ENCODE measurements at places on chromosomes 1 and 21.
A peak's percentile ranks its signal among the peaks of the same experiment; 100 is the strongest.

DNA sequence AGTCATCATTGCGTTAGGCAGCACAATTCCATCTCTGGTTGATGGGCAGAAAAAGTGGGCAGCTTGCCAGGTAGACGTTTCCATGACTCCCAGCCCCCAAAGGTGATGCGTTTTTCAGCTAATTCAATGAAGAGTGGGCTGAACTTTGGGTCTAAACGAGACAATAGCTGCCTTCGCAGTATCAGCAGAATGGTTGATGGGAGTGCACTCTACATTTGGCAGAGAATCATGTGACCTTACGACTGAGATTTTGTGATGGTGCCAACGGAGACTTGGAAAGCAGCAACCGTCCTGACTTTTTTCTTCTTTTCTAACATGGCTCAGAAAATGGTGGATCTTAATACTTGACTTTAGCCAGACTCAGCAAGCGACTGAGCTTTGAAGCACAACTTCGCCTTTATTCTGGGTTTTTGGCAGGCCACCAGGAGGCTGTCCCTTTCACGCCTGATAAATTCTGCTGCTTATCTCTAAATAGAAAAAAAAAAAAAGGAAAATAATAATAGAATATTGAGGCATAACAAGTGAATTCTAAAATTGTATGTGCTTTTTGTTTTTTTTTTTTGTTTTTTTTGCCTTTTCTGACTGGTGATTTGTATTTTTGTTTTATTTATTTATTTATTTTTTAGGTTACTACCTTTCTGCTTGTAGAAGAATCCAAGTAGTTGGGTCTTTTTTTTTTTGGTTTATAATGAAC is 804.8 kb downstream of the USP25 start:
- H3K36me3 ChIP-seq, result no peaks in the 10 kb centered on the region
- no peak overlapping the region for H3K27ac ChIP-seq
- DNase-seq, result no peak
- no peaks in the 10 kb centered on the region for H3K27me3 ChIP-seq
- H3K4me1 ChIP-seq, result no peaks in the 10 kb centered on the region

- no peaks in the 10 kb centered on the region for H3K27me3 ChIP-seq
- no peaks in the 10 kb centered on the region for H3K36me3 ChIP-seq
- no peak overlapping the region for H3K27ac ChIP-seq
- peak; percentile 2 for DNase-seq
- no peak overlapping the region for H3K4me3 ChIP-seq
- H3K4me1 ChIP-seq, result no peaks in the 10 kb centered on the region
Observed at GRCh38 chr1:53547231-53547790, 88.1 kb downstream of the DMRTB1 start.

GRCh38 chr1:54581621-54582035 is 33.6 kb downstream of the ACOT11 start:
- H3K27ac ChIP-seq, result no peak overlapping the region
- H3K36me3 ChIP-seq, result no peaks in the 10 kb centered on the region
- no peaks in the 10 kb centered on the region for H3K27me3 ChIP-seq

DNA sequence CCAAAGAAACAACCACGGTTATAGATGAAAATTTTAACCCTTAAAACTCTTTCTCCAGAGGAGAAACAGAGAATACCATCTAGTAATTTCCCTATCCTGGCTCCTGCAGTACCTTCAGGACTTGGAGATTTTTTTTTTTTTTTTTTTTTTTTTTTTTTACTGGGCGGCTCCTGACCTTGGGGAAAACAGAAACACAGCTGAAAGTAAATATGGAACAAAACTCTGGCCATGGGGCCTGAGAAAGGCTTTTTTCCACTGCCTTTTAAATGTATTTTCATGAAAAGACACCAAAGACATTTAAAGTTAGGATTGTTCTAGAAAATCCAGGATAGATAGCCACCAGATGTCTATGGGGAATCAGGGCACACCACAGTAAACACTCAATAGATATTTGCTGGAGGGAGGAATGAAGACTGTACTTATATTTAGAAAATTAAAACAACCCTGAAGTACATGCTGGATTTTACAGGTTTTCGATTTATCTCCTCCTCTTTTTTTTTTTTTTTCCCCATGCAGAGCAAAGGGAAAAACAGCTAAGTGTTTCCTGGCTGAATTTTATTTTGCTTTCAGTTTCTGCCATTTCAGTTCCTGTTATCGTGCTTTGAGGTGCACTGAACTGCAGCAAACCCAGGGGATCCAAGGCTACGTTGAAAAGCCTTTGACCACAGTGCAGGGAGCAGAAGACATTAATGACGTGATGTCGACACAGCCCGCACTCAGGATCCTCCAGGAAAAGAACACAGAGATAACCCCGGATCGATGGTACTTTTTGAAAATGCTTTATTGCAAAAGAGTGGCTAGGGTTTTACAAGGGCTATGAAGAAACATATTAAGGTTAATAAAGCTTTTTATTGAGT is 35.7 kb upstream of the CNN3 start:
- H3K36me3 ChIP-seq, result no peaks in the 10 kb centered on the region
- H3K27ac ChIP-seq, result peak overlapping the region; percentile 94
- H3K27me3 ChIP-seq, result no peaks in the 10 kb centered on the region
- peak overlapping the region; percentile 74 for H3K4me3 ChIP-seq

GRCh38 chr1:198619375-198620140 is 19.3 kb upstream of the PTPRC start:
- H3K4me1 ChIP-seq, result peaks cover 90% of the 10 kb centered on the region
- no peaks in the 10 kb centered on the region for H3K27me3 ChIP-seq
- H3K36me3 ChIP-seq, result peaks cover 10% of the 10 kb centered on the region
- peak overlapping the region; percentile 76 for H3K4me3 ChIP-seq
- H3K27ac ChIP-seq, result peak overlapping the region; percentile 100
- peak; percentile 56 for DNase-seq

DNA sequence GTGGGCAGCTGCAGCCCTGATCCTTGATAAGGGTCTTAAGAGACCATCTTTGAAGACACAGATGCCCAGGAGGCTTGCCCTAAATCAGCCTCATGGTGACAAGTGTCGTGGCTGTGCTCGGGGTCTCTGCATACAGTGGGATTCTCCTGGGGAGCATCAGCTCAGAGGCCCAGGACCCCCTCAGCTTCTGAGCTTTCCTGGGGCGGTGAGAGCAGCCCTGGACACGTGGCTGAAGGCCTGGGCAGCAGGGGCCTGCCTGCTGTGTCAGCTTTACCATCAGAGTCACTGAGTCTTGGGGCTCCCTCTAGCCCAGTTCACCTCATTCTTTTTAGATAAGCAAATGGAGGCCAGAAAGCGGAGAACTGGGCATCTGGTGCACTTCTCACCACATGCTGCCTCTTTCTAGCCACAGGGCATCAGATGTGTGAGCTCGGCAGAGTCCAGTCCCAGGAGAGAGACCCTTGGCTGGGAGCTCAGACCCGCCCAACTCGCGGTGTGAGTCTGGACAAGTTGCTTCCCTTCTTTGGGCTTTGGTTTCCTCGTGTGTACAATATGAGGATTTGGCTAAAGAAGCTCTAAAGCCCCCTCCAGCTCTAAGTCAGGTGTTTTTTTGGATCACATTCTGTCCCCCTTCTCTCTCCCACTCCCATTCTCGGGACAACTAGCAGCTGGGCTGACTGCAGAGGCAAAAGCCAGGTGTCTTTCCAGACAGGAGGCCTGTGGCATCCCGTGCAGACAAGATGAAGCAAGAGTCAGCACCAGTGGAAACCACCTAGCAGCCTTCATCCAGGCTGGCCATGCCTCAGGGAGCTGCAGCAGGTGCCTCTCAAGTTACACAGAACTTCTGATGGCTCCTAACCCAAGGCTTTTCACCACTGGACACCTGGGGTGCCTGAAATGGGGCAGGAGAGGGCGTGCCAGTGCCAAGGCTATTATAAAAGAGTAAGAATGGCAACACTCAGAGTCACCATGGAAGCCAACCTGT is 119.1 kb downstream of the KCNN3 start:
- H3K27ac ChIP-seq, result peak overlapping the region; percentile 93
- peaks cover 72% of the 10 kb centered on the region for H3K4me1 ChIP-seq
- peak overlapping the region; percentile 42 for H3K4me3 ChIP-seq
- no peak for DNase-seq

GRCh38 chr1:30378991-30379581 is 344.3 kb downstream of the MATN1 start:
- H3K27ac ChIP-seq, result no peak overlapping the region
- no peak for DNase-seq
- H3K36me3 ChIP-seq, result no peaks in the 10 kb centered on the region

- H3K4me1 ChIP-seq, result no peaks in the 10 kb centered on the region
- H3K27ac ChIP-seq, result no peak overlapping the region
- H3K27me3 ChIP-seq, result peaks cover 3% of the 10 kb centered on the region
- H3K36me3 ChIP-seq, result no peaks in the 10 kb centered on the region
- no peak overlapping the region for H3K4me3 ChIP-seq
Observed at GRCh38 chr21:45461369-45461750, 56.4 kb downstream of the COL18A1 start.

- H3K4me3 ChIP-seq, result no peak overlapping the region
- no peaks in the 10 kb centered on the region for H3K36me3 ChIP-seq
- H3K4me1 ChIP-seq, result no peaks in the 10 kb centered on the region
- no peak for DNase-seq
Observed at GRCh38 chr1:4394366-4394765, 260.0 kb upstream of the AJAP1 start.

GRCh38 chr1:3651930-3652547 is at the start of gene TP73:
Gene TP73 (plus strand): TSS chr1:3652516. CDS start chr1:3682366, 29,850 bp downstream.
- H3K27me3 ChIP-seq, result peaks cover 29% of the 10 kb centered on the region
- H3K27ac ChIP-seq, result no peak within 1 kb of the TSS
- H3K4me1 ChIP-seq, result peaks cover 24% of the 10 kb centered on the region
- peaks cover 3% of the 10 kb centered on the region for H3K36me3 ChIP-seq

- H3K4me3 ChIP-seq, result no peak overlapping the region
- no peak for DNase-seq
- peaks cover 21% of the 10 kb centered on the region for H3K27me3 ChIP-seq
- H3K27ac ChIP-seq, result no peak overlapping the region
Observed at GRCh38 chr1:200907611-200908097, 13.0 kb downstream of the INAVA start.

GRCh38 chr1:2047749-2048729 is 2.2 kb upstream of the PRKCZ start:
- H3K27ac ChIP-seq, result no peak overlapping the region
- no peak for DNase-seq
- H3K4me3 ChIP-seq, result peak overlapping the region; percentile 68
- peaks cover 14% of the 10 kb centered on the region for H3K27me3 ChIP-seq
- H3K4me1 ChIP-seq, result peaks cover 24% of the 10 kb centered on the region
- no peaks in the 10 kb centered on the region for H3K36me3 ChIP-seq

DNA sequence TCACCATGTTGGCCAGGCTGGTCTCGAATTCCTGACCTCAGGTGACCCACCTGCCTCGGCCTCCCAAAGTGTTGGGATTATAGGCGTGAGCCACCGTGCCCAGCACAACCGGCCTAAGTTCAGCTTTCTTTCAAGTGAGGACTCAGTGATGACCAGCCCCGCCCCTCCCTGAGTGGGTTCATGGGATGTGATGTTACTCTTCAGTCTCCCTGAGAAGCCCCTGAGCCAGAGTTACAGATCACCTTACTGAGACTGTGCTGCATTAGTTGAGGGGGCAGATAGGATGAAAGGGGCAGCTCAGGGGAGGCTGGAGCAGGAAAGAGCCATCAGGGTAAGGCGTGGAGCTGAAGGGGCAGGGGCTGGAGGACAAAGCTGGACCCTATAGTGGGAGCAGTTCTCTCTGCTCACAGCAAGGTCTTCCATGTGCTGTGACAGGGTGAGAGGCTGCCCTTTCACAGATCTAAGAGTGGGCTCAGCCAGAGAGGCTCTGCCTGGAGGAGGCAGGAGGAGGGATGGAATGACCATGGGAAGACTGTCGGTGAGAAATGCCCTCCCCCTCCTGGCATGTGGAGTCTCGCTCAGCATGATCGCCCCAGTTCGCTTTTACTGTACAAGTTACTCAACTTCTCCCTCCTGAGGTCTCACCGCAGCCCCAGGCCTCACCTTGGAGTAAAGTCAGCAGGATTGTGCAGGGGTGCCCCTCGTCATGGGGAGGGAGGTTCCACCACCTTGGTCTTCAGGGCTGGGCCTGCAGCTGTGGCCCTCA is 13.4 kb downstream of the SH2D2A start:
- H3K36me3 ChIP-seq, result peaks cover 48% of the 10 kb centered on the region
- H3K27ac ChIP-seq, result no peak overlapping the region
- peak; percentile 28 for DNase-seq
- no peaks in the 10 kb centered on the region for H3K27me3 ChIP-seq
- H3K4me3 ChIP-seq, result no peak overlapping the region
- peaks cover 24% of the 10 kb centered on the region for H3K4me1 ChIP-seq

DNA sequence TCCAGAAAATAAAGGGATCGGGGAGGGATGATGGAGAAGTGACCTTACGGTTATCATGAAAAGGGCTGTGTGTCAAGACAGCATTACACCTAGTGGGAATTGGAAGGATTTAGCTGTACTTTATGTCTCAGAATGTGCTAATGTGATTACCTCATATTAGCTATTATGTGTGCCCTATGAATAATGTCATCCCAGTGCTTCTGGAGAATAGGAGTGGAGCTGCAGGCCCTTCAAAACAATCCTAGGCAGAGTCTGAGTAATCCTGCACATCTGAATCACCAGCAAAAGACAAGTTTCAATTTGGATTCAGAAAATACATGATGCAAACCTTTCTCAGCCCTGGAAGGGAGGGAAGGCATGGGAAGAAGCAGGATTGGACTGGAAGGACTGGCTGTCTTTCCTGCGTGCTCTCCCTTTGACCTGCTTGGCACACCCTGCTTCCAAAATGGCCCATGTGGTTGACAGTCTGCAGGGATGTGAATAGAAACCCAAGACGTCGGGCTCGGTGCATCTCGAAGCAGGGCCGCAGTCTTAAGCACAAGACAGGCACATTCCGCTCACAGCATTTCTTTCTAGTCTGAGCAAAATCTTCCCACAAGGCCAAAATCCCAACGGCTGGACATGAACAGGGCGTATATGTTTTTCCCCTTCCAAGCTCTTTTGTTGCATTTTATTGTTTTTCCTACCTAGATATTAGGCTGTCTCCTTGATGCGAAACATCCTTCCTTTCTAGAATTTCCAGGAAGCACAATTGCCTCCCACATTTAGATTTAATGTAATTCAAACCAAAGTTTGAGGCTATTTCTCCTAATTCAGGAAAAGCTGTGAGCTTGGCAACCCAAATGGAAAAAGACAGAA is 54.3 kb upstream of the TARBP1 start:
- no peak overlapping the region for H3K27ac ChIP-seq
- H3K4me1 ChIP-seq, result peaks cover 5% of the 10 kb centered on the region
- H3K4me3 ChIP-seq, result no peak overlapping the region
- no peaks in the 10 kb centered on the region for H3K27me3 ChIP-seq

DNA sequence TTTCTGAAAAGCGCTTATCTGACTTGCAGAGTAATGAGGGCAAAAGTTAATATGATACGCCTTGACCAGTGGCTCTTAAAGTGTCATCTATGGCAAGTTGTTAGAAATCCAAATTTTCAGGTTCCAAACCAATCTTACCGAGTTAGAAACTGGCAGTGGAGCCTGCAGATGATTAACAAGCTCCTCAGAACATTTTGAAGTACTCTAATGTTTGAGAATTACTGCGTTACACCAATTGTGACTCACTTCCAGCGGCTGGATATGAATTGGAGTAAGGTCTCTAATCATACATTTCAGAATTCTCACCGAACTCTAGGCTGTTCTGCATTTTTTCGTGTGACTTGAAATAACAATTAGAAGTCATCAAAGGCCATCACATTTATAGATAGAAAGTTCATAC is 73.5 kb upstream of the TMPRSS15 start:
- no peaks in the 10 kb centered on the region for H3K36me3 ChIP-seq
- DNase-seq, result no peak
- no peaks in the 10 kb centered on the region for H3K4me1 ChIP-seq
- no peak overlapping the region for H3K27ac ChIP-seq
